ENCODE measurements at places on chromosomes 2 and 18.

GRCh38 chr2:60885683-60886082, 4.3 kb downstream of the REL start:
- no peak overlapping the region for H3K4me3 ChIP-seq
- H3K27ac ChIP-seq = no peak overlapping the region
- DNase-seq = peak; percentile 18
- H3K27me3 ChIP-seq = no peaks in the 10 kb centered on the region

DNA sequence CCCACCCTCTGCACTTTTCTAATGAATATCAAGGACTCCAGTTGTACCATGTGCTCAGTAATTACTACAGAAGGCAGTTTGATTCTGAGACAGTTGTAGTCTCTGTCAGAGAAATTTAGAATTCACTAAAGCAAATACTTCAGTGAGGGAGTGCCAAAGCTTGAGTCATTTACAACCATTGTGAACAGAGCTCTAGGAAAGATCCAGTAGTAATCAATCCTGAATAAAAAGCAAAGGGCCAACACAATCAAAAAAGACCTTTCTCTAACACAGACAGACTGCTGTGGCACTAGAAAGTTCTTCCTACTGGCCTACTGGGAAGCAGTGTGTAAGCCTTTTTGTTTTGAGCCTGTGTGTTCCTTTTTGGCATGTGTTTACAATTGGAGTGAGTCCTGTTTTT, 135.6 kb upstream of the UNC80 start:
- no peak overlapping the region for H3K27ac ChIP-seq
- no peak overlapping the region for H3K4me3 ChIP-seq
- H3K4me1 ChIP-seq = no peaks in the 10 kb centered on the region
- H3K27me3 ChIP-seq = no peaks in the 10 kb centered on the region
- H3K36me3 ChIP-seq = no peaks in the 10 kb centered on the region

- H3K27me3 ChIP-seq = no peaks in the 10 kb centered on the region
- no peaks in the 10 kb centered on the region for H3K4me1 ChIP-seq
- no peak overlapping the region for H3K27ac ChIP-seq
- no peaks in the 10 kb centered on the region for H3K36me3 ChIP-seq
- H3K4me3 ChIP-seq = no peak overlapping the region
These were observed 262.6 kb downstream of the TNS1 start for GRCh38 chr2:217740178-217740577.

DNA sequence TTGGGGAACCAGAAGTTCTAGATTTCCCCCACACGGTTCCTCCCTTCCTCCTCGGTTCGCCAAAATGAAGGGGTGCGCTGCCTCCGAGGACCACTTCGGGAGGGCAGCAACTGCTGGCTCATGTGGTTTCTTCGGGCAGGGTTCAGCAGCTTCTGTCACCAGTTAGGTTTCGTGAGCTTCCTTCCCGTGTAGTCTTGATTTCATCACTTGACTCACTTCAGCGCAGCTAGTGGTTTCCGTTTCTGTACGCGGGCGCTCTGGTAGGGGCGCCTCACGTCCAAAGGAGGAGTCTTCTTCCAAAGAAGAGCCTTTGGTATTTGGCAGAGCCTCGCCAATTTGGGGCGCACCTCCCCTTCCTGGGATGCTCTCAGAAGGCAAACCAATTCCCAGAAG, 485 bp upstream of the GALNT3 start:
- H3K36me3 ChIP-seq = no peaks in the 10 kb centered on the region
- DNase-seq = peak; percentile 60
- peak overlapping the region; percentile 62 for H3K4me3 ChIP-seq
- H3K27ac ChIP-seq = peak overlapping the region; percentile 90
- no peaks in the 10 kb centered on the region for H3K4me1 ChIP-seq

GRCh38 chr18:54506516-54507261, 84.4 kb upstream of the DYNAP start:
- H3K27ac ChIP-seq = peak overlapping the region; percentile 54
- H3K4me3 ChIP-seq = no peak overlapping the region
- H3K4me1 ChIP-seq = no peaks in the 10 kb centered on the region
- H3K27me3 ChIP-seq = no peaks in the 10 kb centered on the region
- DNase-seq = no peak

- DNase-seq = no peak
- H3K36me3 ChIP-seq = peaks cover 5% of the 10 kb centered on the region
- H3K4me3 ChIP-seq = no peak overlapping the region
- no peak overlapping the region for H3K27ac ChIP-seq
These were observed 64.7 kb upstream of the TTC39C start for GRCh38 chr18:23949863-23950262.

GRCh38 chr18:49400398-49401072, 59.9 kb downstream of the DYM start:
- peak overlapping the region; percentile 19 for H3K27ac ChIP-seq
- H3K4me3 ChIP-seq = no peak overlapping the region
- H3K36me3 ChIP-seq = no peaks in the 10 kb centered on the region
- H3K4me1 ChIP-seq = peaks cover 13% of the 10 kb centered on the region
- H3K27me3 ChIP-seq = no peaks in the 10 kb centered on the region

DNA sequence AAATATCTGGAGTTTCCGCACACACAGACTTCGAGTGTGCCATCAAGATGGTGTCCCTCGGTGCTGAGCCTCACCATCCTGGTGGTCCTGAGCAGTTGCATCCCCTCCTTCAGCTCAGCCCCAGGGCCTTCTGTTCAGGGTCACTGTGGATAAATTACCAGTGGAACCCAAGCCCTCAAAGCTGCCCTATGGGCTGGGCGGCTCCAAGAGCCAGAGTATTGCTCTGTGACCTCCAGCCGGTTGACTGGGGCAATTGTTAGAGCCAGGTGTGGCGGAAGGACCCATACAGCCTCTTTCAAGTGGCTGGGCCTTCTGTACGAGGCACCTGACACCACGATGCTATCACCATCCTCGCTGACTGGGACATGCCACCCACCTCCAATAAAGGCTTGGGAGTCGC, 215.5 kb downstream of the GBX2 start:
- H3K36me3 ChIP-seq = no peaks in the 10 kb centered on the region
- H3K27ac ChIP-seq = no peak overlapping the region
- no peak for DNase-seq
- no peak overlapping the region for H3K4me3 ChIP-seq

DNA sequence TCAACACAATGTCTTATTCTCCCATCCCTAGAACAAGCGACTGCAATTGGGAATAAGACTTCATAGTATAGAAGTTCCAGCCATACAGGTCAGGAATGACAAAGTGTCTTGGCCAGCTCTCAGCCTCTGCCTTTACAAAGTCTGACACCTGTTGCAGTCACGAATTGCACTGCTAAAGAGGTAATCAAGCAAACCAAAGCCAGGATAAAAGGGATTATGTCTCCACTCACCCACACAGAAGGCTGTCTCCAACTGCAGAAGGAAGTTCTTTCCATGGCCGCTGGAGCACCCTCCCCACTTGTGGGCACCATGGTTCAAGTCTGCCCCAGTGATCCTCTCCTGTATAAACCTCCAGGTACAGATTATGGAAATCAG, 114.8 kb upstream of the PKDCC start:
- no peak for DNase-seq
- peaks cover 40% of the 10 kb centered on the region for H3K4me1 ChIP-seq
- no peak overlapping the region for H3K4me3 ChIP-seq
- peak overlapping the region; percentile 90 for H3K27ac ChIP-seq

DNA sequence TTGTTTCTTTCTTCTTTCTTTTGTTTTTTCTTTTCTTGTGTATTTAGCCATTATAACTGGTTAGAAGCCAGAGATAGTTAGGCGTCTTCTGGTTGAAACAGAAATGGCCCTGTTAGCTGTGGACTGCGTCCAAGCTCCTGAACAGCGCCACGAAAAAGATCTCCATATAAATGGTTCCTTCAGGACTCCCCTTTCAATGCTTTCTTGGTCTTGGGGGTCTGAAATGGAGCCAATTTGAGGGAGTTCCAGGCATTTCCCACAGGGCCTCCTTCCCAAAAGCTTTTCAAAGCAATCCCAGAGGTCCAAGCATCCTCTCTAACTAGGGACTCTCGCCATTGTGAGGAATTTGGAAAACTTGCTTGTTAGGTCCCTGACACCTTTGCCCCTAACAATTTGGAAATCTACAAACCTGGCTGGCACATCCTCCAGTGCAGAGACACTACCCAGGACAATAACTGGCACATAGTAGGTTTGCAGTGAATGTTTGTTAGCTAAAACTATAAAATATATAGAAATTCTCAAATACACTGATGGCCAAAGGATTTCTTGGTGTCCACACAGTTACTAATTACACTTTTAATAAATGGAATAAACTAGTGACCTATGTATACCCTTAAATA, 80.1 kb downstream of the MYCN start:
- H3K27me3 ChIP-seq = no peaks in the 10 kb centered on the region
- H3K36me3 ChIP-seq = no peaks in the 10 kb centered on the region
- H3K4me1 ChIP-seq = no peaks in the 10 kb centered on the region
- H3K4me3 ChIP-seq = no peak overlapping the region
- no peak overlapping the region for H3K27ac ChIP-seq

DNA sequence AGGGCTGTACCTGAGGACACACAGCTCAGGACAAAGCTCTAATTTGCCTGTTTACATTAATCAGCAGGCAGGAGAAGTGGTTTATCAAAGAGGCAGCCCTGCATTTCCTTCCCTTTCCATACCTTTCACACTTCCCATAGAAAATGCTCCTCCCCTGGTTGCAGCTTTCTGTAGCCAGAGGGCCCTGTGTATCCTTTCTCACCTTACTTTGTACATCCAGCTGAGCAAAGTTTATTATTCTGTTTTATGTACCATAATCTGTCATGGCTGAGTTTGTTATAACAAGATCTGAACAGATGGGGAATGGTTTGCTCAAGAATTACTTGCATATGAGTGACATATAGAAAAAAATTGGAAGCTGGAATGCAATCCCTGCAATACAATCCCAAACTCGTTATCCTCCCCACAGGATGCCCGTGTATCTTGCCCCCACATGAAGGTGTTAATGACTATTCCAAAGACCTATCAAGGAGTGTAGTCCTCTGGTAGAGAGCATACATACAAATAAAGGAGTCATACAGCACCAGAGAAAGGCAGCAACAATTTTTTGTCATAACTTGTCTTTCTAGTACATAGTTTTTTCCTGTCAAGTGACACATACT, 1025.8 kb upstream of the KLHL29 start:
- no peaks in the 10 kb centered on the region for H3K36me3 ChIP-seq
- H3K27ac ChIP-seq = no peak overlapping the region
- H3K4me3 ChIP-seq = no peak overlapping the region
- no peaks in the 10 kb centered on the region for H3K4me1 ChIP-seq

DNA sequence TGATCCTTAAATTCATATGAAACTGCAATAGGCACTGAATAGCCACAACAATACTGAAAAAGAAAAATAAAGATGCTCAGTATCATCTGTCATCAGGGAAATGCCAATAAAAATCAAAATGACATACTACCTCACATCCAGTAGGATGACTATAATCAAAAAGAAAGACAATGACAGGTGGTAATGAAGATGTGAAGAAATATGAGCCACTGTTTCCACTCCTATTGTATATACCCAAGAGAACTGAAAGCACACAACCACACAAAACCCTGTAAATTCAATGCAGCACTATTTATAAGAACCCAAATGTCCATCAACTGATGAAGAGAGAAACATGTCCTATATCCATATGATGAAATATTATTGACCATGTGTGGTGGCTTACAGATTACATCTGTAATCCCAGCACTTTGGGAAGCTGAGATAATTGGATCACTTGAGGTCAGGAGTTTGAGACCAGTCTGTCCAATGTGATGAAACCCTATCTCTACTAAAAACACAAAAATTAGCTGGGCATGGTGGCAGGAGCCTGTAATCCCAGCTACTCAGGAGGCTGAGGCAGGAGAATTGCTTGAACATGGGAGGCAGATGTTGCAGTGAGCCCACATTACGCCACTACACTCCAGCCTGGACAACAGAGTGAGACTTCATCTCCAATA, 39.9 kb downstream of the MAP3K2 start:
- no peak for DNase-seq
- no peaks in the 10 kb centered on the region for H3K27me3 ChIP-seq
- no peaks in the 10 kb centered on the region for H3K36me3 ChIP-seq
- H3K4me3 ChIP-seq = no peak overlapping the region
- no peaks in the 10 kb centered on the region for H3K4me1 ChIP-seq

DNA sequence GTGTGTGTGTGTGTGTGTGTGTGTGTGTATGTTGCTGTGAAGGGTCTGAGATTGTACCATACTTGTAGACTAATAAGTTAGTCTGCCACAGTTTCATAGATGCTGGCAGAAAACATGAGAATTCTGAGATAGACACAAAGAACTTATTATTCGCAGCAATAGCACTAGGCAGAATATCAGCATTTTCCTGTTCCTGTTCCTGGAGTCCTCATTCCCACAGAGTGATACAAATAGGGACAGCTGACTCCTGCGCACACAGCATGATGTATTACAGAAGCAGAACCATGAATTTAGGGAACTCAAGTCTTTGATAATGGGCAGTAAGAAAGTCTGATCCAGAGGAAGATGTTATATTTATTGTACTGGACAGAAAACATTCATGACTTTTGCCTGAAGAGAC, 1466.3 kb downstream of the DPP10 start:
- H3K27ac ChIP-seq = no peak overlapping the region
- H3K36me3 ChIP-seq = no peaks in the 10 kb centered on the region
- no peaks in the 10 kb centered on the region for H3K27me3 ChIP-seq
- no peaks in the 10 kb centered on the region for H3K4me1 ChIP-seq

DNA sequence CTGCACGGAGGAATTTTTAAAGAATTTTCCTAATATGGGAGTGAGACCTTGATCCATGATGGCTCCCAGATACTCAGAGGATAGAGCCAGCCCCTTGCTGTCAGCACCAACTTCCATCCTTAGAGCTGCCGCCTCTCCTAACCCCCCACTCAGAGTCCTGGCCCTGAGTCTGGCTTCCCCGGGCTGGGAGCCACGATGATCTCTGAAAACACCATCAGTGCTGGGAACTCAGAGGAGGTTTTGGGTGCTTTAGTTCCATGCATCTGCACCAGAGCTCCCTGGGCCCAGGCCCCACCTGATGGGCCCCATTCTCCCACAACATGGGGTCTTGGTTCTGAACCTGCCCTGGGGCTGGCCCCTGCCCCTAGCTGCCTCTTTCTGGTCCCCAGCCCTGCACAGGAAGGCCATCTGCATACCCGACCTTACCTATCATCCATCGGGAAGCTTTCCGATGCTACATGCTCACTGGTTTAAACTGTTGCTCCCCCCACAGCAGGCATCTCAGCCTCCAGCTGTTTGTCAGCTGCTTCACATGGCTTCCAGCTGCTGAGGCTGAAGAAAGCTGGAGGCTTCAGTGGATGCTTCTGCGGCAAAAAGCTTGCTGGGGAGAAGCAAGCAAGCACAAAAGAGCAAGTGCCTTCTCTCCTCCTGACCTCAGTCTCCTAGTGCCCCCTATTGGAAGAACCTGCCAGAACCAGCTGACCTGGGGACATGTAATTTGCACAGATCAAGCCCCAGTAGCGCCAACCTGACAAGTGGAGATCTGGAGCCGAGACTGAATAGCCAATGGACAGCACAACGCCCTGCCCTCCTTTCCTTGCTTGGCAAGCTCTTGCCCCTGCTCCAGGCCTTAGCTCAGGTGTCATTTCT, 24.2 kb upstream of the RHOB start:
- H3K27me3 ChIP-seq = no peaks in the 10 kb centered on the region
- H3K4me3 ChIP-seq = no peak overlapping the region
- H3K36me3 ChIP-seq = no peaks in the 10 kb centered on the region
- peaks cover 3% of the 10 kb centered on the region for H3K4me1 ChIP-seq
- no peak overlapping the region for H3K27ac ChIP-seq
